IMR-90 (cell line): ENCODE measurements at places on chromosomes 3 and 15. TPM values are rescaled to one million over a fixed set of nuclear protein-coding genes. Genes with fewer than 3 reads are reported as not detected.

- no peak overlapping the region for H3K27ac ChIP-seq
- H3K4me3 ChIP-seq, result no peak overlapping the region
- peaks cover 6% of the 10 kb centered on the region; the same call in 1 of the 2 replicates for H3K36me3 ChIP-seq
- no peaks in the 10 kb centered on the region for H3K4me1 ChIP-seq
These were observed 59.8 kb upstream of the IP6K2 start for GRCh38 chr3:48776854-48777253.

GRCh38 chr3:171326717-171327440 lies 133.3 kb downstream of the TNIK start:
- H3K4me1 ChIP-seq, result no peaks in the 10 kb centered on the region
- no peak for DNase-seq
- H3K36me3 ChIP-seq, result no peaks in the 10 kb centered on the region
- no peak overlapping the region for H3K27ac ChIP-seq
- no peak overlapping the region for H3K4me3 ChIP-seq

GRCh38 chr3:24197809-24198208 lies 252.7 kb downstream of the NR1D2 start:
- H3K36me3 ChIP-seq, result no peaks in the 10 kb centered on the region
- H3K27ac ChIP-seq, result no peak overlapping the region
- H3K4me1 ChIP-seq, result no peaks in the 10 kb centered on the region
- no peak overlapping the region for H3K4me3 ChIP-seq
- peaks cover 2% of the 10 kb centered on the region; the same call in 1 of the 2 replicates for H3K27me3 ChIP-seq
- no peak for DNase-seq

GRCh38 chr15:65404186-65404872 lies 18.4 kb downstream of the IGDCC4 start:
- peaks cover 5% of the 10 kb centered on the region for H3K4me1 ChIP-seq
- H3K36me3 ChIP-seq, result no peaks in the 10 kb centered on the region
- H3K4me3 ChIP-seq, result no peak overlapping the region
- no peak overlapping the region for H3K27ac ChIP-seq
- DNase-seq, result no peak

DNA sequence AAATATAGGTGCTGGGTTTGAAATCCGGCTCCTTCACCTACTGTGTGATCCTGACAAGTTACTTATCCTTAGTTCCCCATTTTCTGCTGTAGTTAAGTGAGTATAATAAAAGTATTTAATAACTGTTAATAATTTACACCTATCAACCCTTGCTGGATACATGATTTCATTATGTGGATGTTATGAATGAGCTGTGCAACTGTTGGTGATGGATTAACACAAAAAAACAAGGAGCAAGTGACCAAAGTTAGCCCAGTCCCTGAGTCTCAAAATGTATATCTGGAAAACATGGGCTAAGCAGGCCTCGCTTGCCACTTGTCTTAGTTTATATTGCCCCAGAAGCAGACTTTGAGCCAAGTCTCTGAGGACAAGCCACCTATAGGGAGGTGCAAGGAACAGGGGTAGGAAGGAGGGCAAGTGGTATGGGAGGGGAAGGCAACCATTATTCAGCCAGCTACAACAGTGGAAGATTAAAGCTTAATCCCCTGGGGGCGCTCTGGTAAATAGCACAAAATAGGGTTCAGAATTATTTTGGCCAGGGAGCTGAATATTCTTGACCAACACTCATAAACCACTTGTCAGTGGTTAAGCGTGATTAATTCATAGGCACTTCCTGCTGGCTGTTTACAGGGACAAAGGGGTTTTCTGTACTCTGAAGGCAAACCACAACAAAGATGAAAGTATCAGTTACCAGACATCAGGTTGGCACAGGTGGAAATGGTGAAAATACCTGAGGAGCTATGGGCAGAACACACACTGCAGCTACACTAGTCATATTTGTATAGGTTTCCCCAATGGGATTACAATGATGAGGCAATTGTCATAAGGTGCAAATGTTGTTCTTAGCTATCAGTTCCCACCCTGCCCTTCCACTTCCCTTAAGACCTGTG lies 76.2 kb downstream of the TRIM42 start:
- H3K27ac ChIP-seq, result no peak overlapping the region
- H3K4me1 ChIP-seq, result no peaks in the 10 kb centered on the region
- H3K4me3 ChIP-seq, result no peak overlapping the region

GRCh38 chr15:65653801-65654521 lies 32.2 kb downstream of the SLC24A1 start:
- no peaks in the 10 kb centered on the region for H3K27me3 ChIP-seq
- DNase-seq, result peak; percentile 67
- peaks cover 13% of the 10 kb centered on the region for H3K36me3 ChIP-seq
- H3K4me1 ChIP-seq, result peaks cover 17% of the 10 kb centered on the region
- H3K4me3 ChIP-seq, result no peak overlapping the region

DNA sequence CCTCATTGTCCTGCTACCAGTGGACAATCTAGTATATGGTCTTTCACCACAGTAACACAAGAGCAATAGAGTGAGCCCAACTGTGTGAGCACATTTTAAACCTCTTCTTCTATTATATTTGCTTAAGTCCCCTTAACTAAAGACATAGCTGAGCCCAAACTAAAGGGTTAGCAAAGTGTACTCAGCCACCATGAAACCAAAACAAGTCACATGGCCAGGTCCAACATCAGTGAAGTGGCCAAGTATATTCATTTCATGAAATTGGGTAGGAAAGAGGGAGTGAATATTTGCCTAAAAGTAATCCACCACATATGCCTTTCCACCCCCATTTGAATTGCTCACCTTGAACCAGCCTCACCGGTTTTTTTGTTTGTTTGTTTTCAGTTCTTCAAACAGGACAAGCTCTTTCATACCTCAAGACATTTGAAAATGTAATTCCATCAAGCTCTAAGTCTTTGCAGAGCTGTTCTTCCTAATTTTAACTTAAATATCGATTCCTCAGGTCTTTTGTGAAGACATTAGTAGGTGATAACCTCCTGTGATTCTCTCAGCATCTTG lies 327.0 kb upstream of the SEMA6D start:
- DNase-seq, result no peak
- H3K27me3 ChIP-seq, result no peaks in the 10 kb centered on the region
- no peak overlapping the region for H3K27ac ChIP-seq
- H3K4me3 ChIP-seq, result no peak overlapping the region
- H3K4me1 ChIP-seq, result no peaks in the 10 kb centered on the region

- no peaks in the 10 kb centered on the region for H3K27me3 ChIP-seq
- H3K27ac ChIP-seq, result no peak overlapping the region
- no peaks in the 10 kb centered on the region for H3K4me1 ChIP-seq
- H3K36me3 ChIP-seq, result no peaks in the 10 kb centered on the region
- no peak for DNase-seq
These were observed 22.3 kb downstream of the IL5RA start for GRCh38 chr3:3087716-3088465.

- H3K4me3 ChIP-seq, result no peak overlapping the region
- peaks cover 16% of the 10 kb centered on the region for H3K4me1 ChIP-seq
- peak overlapping the region; percentile 13; the same call in 1 of the 2 replicates for H3K27ac ChIP-seq
- DNase-seq, result peak; percentile 83
- no peaks in the 10 kb centered on the region for H3K27me3 ChIP-seq
These were observed 29.3 kb upstream of the TPM1 start for GRCh38 chr15:63013052-63013808.

- no peaks in the 10 kb centered on the region for H3K27me3 ChIP-seq
- H3K36me3 ChIP-seq, result no peaks in the 10 kb centered on the region
- no peak overlapping the region for H3K4me3 ChIP-seq
- H3K27ac ChIP-seq, result peak overlapping the region; percentile 65; the same call in 1 of the 2 replicates
These were observed 37.4 kb downstream of the FILIP1L start for GRCh38 chr3:100076731-100077529.

DNA sequence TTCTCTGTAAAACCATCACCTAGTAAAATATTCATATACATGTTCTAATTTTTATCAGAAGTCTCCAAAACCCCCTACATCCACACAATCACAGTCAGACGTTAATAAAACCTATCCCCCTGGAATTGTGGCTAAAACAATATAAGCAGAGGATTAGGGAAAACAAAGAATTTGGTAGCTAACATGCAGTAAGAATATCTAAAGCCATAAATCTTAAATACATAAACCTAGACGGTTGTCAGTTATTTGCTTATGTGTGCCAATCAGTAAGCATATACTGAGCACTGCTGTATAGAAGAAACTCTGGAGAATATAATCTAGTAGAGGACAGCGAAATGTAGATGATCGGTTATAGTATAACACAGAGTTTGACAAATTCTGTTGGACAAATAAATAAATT lies 232.2 kb downstream of the TBC1D5 start:
- H3K27ac ChIP-seq, result no peak overlapping the region
- no peak overlapping the region for H3K4me3 ChIP-seq
- no peaks in the 10 kb centered on the region for H3K27me3 ChIP-seq

DNA sequence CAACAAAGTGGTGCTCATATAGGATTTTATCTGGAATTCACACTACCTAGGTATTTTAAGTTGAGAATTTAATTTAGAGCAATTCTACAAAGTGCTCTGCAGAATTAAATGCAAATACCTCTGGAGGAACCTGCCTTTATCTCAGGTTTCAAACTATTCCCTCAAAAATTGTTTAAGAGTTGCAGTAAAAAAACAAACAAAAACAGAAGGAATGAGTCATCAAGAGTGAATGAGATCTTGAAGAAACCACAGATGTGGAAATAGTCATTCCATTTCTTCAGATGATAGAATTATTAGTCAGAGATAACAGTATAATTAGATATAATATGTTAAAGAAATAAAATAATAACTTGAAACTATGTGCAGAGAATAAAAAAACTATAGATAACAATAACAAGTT lies 80.8 kb upstream of the SCN5A start:
- DNase-seq, result peak; percentile 91
- no peak overlapping the region for H3K27ac ChIP-seq
- no peak overlapping the region for H3K4me3 ChIP-seq
- H3K4me1 ChIP-seq, result peaks cover 11% of the 10 kb centered on the region; the same call in 1 of the 2 replicates

DNA sequence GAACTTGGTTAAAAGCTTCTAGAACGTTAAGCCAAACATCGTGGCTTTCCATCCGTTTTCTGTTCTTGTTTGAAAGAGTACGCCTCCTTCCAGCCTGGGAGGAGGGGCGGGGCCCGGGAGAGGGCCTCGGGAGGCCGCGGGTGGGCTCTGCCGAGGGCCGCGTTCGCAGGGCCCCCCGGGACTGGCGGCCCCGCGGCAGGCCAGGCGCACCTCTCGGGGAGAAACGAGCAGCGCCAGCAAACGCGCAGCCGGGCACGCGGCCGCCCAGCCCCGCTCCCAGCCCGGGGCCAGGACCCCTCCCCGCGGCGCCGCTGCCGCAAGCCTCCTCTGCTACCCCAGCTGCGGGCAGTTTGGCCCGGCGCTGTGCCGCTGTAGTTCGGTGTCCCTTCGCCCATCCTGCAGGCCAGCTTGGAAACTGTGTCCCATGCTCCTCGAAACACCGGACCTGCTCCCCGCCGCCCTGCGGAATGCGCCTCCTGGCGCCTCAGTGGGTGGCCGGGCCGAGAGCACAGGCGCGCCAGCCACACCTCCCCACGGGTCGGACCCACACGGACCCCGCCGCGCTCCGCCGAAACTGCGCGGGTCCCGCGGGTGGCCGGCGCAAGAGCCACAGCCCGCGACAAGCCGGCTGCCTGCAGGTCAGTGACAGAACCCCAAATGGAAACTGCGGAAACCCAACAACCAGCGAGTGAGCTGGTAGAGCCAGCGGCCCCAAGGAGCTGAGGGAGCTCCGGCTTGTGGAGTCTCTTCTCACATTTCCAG lies 2.3 kb downstream of the OCA2 start:
- DNase-seq, result no peak
- H3K36me3 ChIP-seq, result no peaks in the 10 kb centered on the region
- H3K4me3 ChIP-seq, result peak overlapping the region; percentile 41
- H3K27ac ChIP-seq, result no peak overlapping the region

GRCh38 chr3:66486202-66486601 lies 14.6 kb downstream of the LRIG1 start:
- H3K4me3 ChIP-seq, result no peak overlapping the region
- H3K27ac ChIP-seq, result peak overlapping the region; percentile 86; the same call in 1 of the 2 replicates
- DNase-seq, result peak; percentile 48
- no peaks in the 10 kb centered on the region for H3K27me3 ChIP-seq
- peaks cover 39% of the 10 kb centered on the region for H3K4me1 ChIP-seq

DNA sequence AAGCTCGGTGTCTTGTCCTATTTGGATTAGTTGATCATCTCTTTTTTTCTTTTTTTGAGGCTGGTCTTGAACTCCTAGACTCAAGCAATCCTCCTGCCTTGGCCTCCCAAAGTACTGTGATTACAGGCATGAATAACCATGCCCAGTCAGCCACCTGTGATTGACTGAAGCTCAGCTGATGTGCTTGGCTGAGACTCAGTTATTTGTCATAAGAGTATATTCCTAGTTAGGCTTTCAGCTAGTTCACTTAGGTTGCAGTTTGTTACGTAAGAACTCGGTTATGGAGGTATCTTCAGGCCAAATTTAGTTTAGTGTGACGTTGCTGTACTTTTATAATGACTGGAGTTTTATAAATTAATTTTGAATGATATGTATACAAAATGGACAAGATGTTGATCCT lies 365.0 kb downstream of the SV2B start:
- no peak for DNase-seq
- H3K27me3 ChIP-seq, result no peaks in the 10 kb centered on the region
- H3K4me1 ChIP-seq, result 0 out of 2 replicates have a peak, but pooled peaks cover 2% of the 10 kb centered on the region
- H3K4me3 ChIP-seq, result no peak overlapping the region
- H3K27ac ChIP-seq, result no peak overlapping the region

GRCh38 chr3:151075869-151076562 lies 9.4 kb upstream of the MED12L start:
- H3K27me3 ChIP-seq, result peaks cover 21% of the 10 kb centered on the region
- no peak for DNase-seq
- no peaks in the 10 kb centered on the region for H3K36me3 ChIP-seq
- no peaks in the 10 kb centered on the region for H3K4me1 ChIP-seq
- no peak overlapping the region for H3K4me3 ChIP-seq

GRCh38 chr3:192130534-192131132 lies 596.7 kb downstream of the FGF12 start:
- H3K27me3 ChIP-seq, result no peaks in the 10 kb centered on the region
- no peaks in the 10 kb centered on the region for H3K36me3 ChIP-seq
- H3K27ac ChIP-seq, result no peak overlapping the region
- no peaks in the 10 kb centered on the region for H3K4me1 ChIP-seq
- no peak overlapping the region for H3K4me3 ChIP-seq

- no peak overlapping the region for H3K4me3 ChIP-seq
- DNase-seq, result peak; percentile 23
- H3K36me3 ChIP-seq, result no peaks in the 10 kb centered on the region
- no peaks in the 10 kb centered on the region for H3K4me1 ChIP-seq
These were observed 3.5 kb upstream of the CPNE4 start for GRCh38 chr3:132038198-132038825.

GRCh38 chr3:52481819-52482521 lies 13.2 kb upstream of the STAB1 start:
- peaks cover 83% of the 10 kb centered on the region for H3K36me3 ChIP-seq
- peaks cover 13% of the 10 kb centered on the region; the same call in 1 of the 2 replicates for H3K4me1 ChIP-seq
- H3K27ac ChIP-seq, result no peak overlapping the region
- peak; percentile 4 for DNase-seq
- no peak overlapping the region for H3K4me3 ChIP-seq
- no peaks in the 10 kb centered on the region for H3K27me3 ChIP-seq

GRCh38 chr3:123941121-123941520 lies 19.9 kb downstream of the CCDC14 start:
- no peak overlapping the region for H3K4me3 ChIP-seq
- peaks cover 2% of the 10 kb centered on the region; the same call in 1 of the 2 replicates for H3K4me1 ChIP-seq
- DNase-seq, result no peak
- H3K27me3 ChIP-seq, result no peaks in the 10 kb centered on the region

GRCh38 chr3:18716101-18716500 lies 291.0 kb upstream of the SATB1 start:
- no peaks in the 10 kb centered on the region for H3K36me3 ChIP-seq
- no peak overlapping the region for H3K4me3 ChIP-seq
- H3K27me3 ChIP-seq, result no peaks in the 10 kb centered on the region
- H3K27ac ChIP-seq, result no peak overlapping the region

Gene TPRA1
- 15.3 and 17.9 TPM in 2 replicates for total RNA-seq

Gene RLBP1
- not detected in 2 replicates for total RNA-seq

Gene SLC22A13
- under 0.01 TPM in 2 replicates for total RNA-seq

Gene CLDN1
- total RNA-seq, result 4.7 and 7.2 TPM in 2 replicates

Gene MESP1
- under 0.01 TPM in 1 of 2 replicates, not detected in the other for total RNA-seq

Gene SPESP1
- total RNA-seq, result 3.0 and 3.3 TPM in 2 replicates

Gene SST
- total RNA-seq, result not detected in 2 replicates

Gene AGBL1
- not detected in 2 replicates for total RNA-seq
